ENCODE measurements at places on chromosomes 5 and 9.

- no peak for DNase-seq
Measured at GRCh38 chr5:51181208-51181894, 201.9 kb upstream of the ISL1 start.

- no peak for DNase-seq
Measured at GRCh38 chr9:123679330-123679987, 250.5 kb downstream of the DENND1A start.

DNA sequence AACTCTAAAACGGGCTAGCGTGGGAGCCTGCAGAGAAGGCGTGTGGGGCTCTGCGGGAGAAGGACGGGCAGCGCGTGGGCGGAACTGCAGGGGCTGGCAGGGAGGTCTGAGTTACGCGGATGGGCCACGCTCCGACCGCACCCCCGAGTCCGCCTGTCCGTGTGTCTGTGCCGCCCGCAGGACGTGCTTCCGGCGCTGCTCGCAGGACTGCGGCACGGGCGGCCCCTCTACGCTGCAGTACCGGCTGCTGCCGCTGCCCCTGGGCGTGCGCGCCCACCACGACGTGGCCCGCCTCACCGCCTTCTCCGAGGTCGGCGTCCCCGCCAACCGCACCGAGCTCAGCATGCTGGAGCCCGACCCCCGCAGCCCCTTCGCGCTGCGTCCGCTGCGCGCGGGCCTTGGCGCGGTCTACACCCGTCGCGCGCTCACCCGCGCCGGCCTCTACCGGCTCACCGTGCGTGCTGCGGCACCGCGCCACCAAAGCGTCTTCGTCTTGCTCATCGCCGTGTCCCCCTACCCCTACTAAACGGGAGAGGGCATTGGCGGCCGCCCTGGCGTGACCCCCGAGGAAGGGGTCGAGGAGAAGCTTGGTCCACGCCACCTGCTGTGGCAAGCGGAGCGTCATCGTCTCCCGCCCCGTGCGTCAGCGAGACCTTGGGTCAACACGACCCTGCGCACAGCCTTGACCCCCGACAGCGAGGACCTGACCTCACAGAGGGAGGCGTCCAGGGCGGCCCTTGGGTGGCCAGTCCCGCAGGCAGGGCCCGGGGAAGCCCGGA is 11.4 kb upstream of the ASS1 start:
- no peak for DNase-seq

GRCh38 chr5:136382791-136383190 is 17.4 kb upstream of the TRPC7 start:
- no peak for DNase-seq

- DNase-seq, result no peak
Measured at GRCh38 chr5:171055875-171056454, 194.1 kb downstream of the RANBP17 start.

- DNase-seq, result no peak
Measured at GRCh38 chr5:158020555-158021418, 161.8 kb upstream of the CLINT1 start.

- no peak for DNase-seq
Measured at GRCh38 chr5:1190278-1190677, 11.1 kb upstream of the SLC6A19 start.

GRCh38 chr5:136020383-136021015 is 8.3 kb upstream of the TGFBI start:
- no peak for DNase-seq

- no peak for DNase-seq
Measured at GRCh38 chr5:74017786-74018211, 391.8 kb downstream of the ARHGEF28 start.

- no peak for DNase-seq
Measured at GRCh38 chr5:2027790-2028189, 145.1 kb upstream of the IRX4 start.

GRCh38 chr9:120859361-120859760 is 16.6 kb upstream of the PSMD5 start:
- no peak for DNase-seq

DNA sequence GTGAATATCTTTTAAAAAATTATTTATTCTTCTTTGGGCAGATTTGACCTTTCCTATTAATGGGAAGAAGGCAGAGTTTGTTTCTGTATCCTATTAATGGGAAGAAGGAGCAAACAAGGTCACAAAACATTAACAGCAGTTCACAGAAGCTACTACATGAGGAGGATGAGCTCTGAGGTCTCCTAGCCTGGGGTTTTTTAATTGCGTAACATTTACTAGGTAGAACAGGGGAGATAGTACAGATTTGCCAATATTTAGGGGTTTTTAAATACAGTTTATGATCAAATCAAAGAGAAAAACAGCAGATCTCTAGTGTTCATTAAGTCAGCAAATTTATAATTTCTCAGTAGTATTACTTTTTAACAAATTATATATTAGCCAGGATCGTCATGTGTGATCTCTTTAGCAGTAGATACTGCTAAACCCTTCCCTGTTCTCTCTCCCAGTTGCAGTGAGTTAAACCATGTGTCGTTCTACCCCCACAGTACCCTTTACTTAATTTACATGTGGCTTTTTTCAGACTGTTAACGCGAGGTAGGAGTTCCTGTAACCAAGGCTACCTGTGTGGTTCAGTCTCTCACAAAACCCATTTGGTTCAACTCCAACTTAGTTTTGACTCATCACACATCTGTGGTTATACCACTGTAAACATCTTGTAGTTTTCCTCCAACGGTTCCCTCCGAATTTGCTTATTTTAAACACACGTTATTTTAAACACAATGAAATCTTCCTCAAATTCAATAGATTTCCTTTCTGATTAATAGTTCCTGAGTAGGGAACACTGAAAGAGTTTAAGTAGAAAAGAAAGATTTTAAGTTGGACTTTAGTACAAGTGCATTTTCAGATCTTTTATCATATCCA is 13.3 kb downstream of the SLC25A46 start:
- no peak for DNase-seq

DNA sequence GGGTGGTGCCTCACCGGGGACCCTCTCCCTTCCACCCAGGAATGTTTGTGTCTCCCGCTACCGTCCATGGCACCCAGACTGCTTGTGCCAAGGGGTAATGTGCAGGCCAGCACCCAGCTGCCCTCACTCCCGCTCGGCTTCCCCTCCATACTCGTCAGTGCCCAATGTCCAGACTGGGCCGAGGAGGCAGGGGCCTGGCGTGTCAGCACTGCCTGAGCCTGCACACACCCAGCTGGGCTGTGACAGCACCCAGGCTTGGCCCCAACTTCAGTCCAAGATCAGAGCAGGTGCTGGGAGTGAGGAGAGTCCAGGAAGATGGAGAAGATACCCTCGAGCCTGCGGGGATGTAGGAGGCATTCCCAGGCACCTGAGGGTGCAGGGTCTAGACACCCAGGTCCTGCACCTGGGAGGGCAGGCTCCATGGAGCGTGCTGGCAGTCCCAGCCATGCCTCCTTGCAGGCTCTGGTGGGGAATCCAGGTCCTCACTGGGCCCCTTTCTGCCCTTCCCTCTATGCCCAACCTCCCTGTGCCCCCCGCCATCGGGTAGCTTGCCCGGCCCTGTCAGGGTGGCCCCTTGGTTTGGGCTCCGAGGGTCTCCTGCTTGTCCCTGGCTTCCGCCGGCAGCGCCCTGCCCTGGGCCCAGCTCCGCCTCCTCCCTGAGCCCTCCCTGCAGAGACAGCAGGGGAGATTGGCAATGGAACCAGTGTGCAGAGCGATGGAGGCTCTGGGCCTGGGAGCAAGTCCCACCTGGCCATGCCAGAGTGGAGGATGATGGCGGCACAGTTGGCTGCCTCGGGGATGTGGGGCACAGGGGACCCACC is 250.8 kb upstream of the EDIL3 start:
- DNase-seq, result no peak

GRCh38 chr9:133930682-133931485 is 61.2 kb downstream of the VAV2 start:
- no peak for DNase-seq

DNA sequence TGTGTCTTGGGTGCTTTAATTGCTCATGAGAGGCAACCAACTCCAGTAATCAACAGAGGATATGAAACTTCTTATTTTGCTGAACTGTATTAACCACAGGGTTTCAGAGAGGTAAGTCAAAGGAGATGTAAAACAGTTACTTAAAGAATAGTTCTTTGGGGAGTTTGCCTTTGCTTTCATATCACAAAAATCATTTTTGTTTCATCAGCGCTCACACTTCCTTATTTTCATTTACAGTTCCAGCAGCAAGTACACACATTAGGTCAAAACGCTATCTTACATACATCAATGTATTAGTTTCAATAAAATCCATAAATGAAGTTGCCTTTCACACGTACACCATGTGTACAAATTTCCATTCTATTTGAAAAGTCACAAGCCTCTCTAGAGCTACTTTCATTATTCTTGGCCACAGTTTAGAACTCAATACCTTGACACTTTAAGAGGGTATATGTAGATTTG is 50.1 kb downstream of the ST8SIA4 start:
- no peak for DNase-seq

- no peak for DNase-seq
Measured at GRCh38 chr9:70260606-70261005, 1.8 kb downstream of the SMC5 start.

DNA sequence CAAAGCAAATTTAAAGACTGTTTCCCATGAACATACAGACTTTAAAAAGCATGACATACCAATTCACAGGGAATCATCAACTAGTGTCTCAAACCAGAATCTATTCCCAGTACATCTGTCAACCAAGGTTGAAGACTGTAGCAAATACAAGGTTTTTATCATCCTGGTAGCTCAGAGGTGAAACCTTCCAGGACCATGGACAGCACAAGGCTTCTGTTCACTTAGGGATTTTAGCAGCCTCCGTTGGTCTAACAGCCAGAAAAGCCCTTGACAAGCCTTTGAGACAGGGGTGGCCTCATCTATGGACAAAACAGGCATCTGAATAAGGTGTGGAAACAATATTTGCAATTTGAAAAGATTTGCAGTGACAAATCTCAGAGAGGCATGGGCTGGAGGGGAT is 119.0 kb downstream of the TRIM32 start:
- DNase-seq, result no peak

GRCh38 chr5:113063927-113064326 is 87.3 kb downstream of the DCP2 start:
- no peak for DNase-seq

DNA sequence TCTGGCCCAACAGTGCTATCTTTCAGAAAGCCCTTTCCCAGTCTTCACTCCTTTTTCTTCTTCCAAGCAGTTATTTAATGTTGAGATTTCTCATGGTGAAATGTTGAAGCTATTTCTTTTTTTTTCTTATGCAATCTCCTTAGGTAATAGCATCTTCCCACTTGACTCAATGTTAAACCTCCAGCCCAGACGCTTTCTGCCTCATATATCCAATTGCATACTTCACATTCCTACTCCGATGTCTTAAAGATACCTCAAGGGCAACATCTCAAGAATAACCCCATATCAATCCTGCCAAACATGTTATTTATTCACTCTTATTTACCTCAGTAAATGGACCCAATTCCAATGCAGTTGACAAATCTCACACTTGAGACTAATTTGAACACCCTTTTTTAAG is 187.3 kb downstream of the CDH12 start:
- no peak for DNase-seq

DNA sequence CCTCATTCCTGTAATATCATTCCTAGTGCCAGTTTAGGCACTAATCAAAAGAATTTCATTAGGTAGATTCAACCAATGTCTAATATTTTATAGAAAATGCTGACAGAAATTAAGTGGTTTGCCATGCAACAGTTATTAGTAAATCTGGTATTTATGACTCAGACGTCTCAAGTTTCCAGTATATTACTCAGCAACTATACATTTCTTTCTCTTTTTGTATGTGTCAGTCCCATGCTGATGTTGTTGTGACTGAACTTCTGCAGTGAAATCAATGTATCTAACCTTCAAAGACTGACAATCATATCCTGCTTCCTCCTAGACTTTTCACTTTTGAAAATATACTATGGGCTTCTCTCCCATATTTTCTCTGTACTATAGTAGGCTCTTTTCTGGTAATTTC is 822.5 kb downstream of the NR2F1-AS1 start:
- no peak for DNase-seq

- DNase-seq, result no peak
Measured at GRCh38 chr9:21160178-21160577, 6.3 kb downstream of the IFNA21 start.

GRCh38 chr9:121289772-121290370 is 21.9 kb downstream of the GSN start:
- DNase-seq, result no peak

DNA sequence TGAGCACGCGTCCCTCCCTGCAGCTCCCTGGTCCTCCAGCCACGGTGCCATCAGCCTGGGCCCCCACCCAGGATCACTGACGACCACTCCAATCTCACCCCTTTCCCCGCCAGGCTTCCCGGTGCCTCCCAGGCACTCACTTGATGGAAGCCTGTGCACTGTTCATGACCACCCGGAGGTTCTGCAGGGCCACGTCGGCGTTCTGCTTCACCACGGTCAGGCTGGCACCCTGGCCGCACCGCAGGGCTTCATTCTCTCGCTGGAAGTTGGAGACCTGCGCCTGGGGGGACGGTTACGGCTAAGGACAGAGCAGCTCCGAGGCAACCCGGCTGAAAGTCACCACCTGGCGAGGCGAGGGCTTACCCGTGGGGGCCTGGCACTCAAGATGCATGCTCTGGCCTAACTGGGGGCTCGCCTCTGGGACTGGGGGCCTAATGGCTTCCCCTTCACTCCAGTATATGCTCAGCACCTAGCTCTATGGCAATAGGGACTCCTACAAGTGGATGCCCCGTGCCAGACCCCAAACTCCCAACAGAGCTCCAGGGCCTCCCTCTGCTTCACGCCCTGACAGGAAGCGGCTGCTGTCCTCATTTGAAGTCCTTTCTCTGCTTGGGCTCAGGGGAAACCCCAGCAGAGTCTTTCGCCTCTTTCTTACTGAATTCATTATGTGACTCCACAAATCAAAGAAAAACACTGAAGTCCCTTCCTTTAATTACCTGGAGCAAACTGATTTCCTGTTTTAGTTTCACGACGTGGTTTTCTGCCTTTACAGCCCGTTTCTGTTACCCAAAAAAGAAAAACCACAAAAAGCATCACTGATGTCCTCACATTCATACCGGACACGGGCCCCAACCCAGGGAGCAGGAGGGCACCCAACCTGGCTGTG is 4.2 kb upstream of the SNAPC4 start:
- no peak for DNase-seq

GRCh38 chr5:79023947-79024346 is 38.8 kb upstream of the ARSB start:
- DNase-seq, result no peak

DNA sequence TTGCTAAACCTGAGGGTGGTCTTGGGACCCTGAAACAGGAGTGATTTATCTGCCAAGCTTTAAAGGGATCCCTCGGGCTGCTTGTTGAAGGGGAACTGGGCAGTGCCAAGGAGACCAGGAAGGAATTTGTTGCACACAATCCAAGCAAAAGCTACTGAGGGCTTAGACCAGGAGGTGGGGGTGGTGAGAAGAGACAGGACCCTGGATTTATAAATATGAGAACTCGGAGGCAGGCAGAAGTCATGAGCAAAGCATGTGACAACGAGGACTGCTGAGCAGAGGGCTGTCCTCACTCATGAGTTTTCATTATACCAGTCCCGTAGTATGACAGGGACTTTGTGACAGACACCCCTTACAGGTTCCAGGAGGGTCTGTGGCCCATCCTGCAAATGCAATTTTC is 237.3 kb downstream of the DRD1 start:
- DNase-seq, result no peak

DNA sequence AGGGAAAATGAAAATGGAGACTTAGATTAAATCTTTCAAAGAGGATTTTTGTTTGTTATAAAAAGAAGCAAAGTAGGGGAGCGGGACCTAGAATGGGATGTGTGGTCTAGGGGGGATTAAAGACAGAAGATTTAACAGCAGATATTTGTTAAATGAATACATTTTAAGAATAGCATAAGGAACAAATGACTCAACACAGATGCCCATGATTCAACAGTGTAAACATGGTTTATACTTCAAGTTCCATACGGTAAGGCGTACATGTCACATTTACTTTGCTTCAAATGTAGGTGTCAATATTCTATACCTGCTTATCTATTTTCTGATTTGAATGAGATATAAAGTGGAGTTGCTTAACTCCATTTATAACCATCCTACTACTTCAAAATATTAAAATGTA is 1.5 kb downstream of the TICAM2 start:
- no peak for DNase-seq

Data from cortex of kidney (tissue), 1 donor.